ENCODE measurements at places on chromosomes 7 and 10. TPM values are rescaled to one million over a fixed set of nuclear protein-coding genes. Genes with fewer than 3 reads are reported as not detected.

Gene PRKG1
- total RNA-seq = 69.4 TPM

GRCh38 chr7:97418312-97418711 is 300.8 kb downstream of the SDHAF3 start:
- DNase-seq = no peak
- no peak overlapping the region for H3K4me3 ChIP-seq
- no peaks in the 10 kb centered on the region for H3K4me1 ChIP-seq
- no peaks in the 10 kb centered on the region for H3K27me3 ChIP-seq

DNA sequence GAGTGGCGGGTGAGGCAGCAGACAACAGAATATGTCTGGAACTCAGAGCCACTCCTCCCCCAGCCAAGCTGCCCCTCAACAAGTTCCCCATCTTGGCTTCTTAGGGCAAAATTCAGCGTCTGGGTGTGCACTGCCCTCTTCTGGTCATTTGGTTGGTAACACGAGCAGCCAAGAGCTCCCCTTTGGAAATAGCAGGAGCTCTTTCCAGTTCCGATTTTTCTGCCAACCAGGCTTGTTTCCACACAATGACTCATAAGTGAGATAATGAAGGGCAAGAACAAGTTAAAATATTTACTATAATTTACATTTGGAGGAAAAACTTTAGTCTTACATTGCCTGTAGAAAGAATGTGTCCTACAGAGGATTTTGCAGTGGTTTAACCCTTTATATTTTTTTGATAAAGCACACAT is 70.5 kb downstream of the ADCYAP1R1 start:
- no peaks in the 10 kb centered on the region for H3K27me3 ChIP-seq
- H3K4me3 ChIP-seq = no peak overlapping the region
- peak; percentile 55 for DNase-seq
- H3K36me3 ChIP-seq = no peaks in the 10 kb centered on the region
- H3K4me1 ChIP-seq = no peaks in the 10 kb centered on the region
- no peak overlapping the region for H3K27ac ChIP-seq

DNA sequence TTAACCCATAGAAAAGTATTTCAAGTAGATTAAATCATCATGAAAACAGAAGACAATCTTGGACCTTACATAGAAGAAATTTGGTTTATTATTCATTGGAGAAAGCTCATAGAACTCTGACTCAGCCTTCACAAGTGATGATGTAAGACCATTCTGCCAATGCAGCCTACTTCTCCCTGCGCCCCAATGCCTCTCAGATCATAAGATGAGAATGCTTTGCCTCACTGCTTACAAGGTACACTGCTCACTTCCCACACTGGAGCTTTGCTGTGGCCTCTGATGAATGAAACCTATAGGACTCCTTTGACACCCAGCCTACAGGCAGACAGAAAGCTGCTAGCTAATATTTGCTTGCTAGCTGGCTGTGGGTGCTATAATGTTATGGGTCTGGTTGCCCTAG is 569.4 kb upstream of the STEAP1 start:
- DNase-seq = no peak
- no peaks in the 10 kb centered on the region for H3K4me1 ChIP-seq
- H3K27me3 ChIP-seq = no peaks in the 10 kb centered on the region
- no peak overlapping the region for H3K4me3 ChIP-seq
- H3K27ac ChIP-seq = no peak overlapping the region

DNA sequence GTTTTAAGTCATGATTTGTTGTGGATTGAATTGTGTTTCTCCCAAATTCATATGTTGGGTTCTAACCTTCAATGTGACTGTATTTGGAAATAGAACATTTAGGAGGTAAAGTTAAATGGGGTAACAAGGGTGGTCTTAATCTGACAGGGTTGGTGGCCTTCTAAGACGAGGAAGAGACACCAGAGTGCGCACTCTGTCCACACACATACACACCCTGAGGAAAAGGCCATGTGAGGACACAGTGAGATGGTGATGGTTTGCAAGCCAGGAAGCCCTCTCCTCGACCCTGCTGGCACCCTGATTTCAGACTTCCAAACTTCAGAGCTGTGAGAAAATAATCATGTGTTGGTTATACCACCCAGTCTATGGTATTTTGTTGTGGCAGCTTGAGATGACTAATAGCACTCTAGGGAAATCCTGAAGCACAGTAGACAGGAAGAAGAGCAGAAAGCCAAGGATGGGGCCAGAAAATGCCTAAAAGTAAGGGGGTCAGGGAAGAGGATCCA is 28.0 kb upstream of the SEM1 start:
- H3K4me3 ChIP-seq = no peak overlapping the region
- DNase-seq = no peak
- H3K27ac ChIP-seq = no peak overlapping the region
- no peaks in the 10 kb centered on the region for H3K36me3 ChIP-seq

Gene HPSE2
- not detected for total RNA-seq

DNA sequence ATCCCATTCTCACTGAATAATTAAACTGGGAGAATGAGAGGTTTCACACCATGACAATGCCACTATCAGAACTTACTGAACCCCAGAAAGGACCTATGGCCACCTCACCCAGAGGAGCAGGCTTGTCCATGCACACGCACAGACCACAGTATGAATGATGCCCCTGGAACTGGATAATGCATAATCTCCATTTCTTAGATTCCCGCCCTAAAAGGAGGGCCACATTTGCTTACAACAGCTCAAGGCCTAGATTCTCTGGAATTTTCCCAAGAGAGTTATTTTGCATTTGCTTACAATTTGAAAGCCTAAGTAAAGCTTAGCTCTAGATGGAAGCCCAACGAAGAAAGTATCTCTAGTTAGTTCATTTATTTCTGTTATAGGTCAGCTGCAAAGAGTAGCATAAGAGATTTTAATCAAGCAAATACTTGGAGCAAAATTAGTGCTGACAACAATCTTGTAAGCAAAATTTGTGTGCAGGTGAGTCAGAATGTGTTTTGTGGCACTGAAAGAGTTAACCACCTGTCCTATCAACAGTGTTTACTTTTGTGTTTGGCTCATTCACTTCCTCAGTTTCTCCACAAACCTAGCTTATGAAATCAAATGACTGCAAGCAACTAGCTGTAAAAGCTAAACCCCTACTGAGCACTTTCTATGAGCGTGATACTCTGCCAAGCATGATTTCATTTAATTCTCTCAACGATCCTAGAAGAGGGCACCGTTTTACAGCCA is 32.1 kb downstream of the ELMO1 start:
- no peak overlapping the region for H3K27ac ChIP-seq
- no peak overlapping the region for H3K4me3 ChIP-seq
- H3K4me1 ChIP-seq = peaks cover 33% of the 10 kb centered on the region
- no peaks in the 10 kb centered on the region for H3K36me3 ChIP-seq
- no peaks in the 10 kb centered on the region for H3K27me3 ChIP-seq
